ENCODE measurements at places on chromosomes 1 and 21.

DNA sequence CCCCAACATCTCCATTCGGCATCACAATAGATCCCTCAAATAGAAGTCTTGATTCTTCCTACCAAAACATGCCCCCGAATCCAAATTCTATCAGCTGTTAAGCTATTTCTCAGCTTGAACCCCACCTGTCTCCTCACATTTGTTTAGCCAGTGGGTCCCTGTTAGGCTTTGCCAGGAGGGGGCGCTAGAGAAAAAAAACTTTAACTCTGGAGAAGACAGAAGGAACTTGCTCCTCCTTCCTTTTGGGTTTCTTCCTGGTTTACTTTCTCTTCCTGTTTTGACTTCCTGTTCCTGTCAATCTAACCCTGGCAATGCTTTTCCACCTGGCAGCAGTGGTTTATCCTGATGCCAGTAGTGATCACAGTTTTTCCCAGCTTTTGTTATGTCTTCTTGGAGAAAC lies 95.6 kb upstream of the KCNK1 start:
- DNase-seq, result no peak

- peak; percentile 94 for DNase-seq
Observed at GRCh38 chr1:162696286-162696862, 64.1 kb downstream of the DDR2 start.

GRCh38 chr1:92029241-92029922 lies 403 bp upstream of the EPHX4 start:
- DNase-seq, result no peak

DNA sequence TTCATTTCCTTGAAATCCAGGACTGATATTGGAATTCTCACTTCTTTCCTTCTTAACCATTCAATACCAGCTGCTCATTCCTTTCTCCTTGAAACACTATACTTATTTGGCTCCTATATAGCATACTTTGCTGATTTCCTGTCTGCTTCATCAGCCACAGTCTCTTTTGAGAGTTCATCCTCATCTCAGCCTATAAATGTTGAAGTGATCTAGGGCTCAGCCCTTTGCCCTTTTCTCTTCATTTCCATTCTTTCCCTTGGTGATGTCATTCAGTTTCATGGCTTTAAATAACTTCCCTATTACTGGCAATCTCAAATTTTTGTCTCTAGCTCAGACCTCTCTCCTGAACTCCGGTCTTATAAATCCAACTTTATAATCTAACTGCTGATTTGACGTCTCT lies 24.1 kb upstream of the RABGAP1L start:
- DNase-seq, result no peak

GRCh38 chr1:155085504-155086127 lies 7.0 kb downstream of the EFNA3 start:
- peak; percentile 66 for DNase-seq

- DNase-seq, result peak; percentile 51
Observed at GRCh38 chr1:24216276-24217074, 29.4 kb upstream of the IFNLR1 start.

- no peak for DNase-seq
Observed at GRCh38 chr1:118185084-118185832, at the start of gene SPAG17. Gene SPAG17 (minus strand): TSS chr1:118185228. CDS start chr1:118185157, 71 bp downstream.

GRCh38 chr21:34519016-34519415 lies 7.0 kb upstream of the KCNE1 start:
- peak; percentile 90 for DNase-seq

- DNase-seq, result no peak
Observed at GRCh38 chr1:50373532-50373931, 49.7 kb downstream of the DMRTA2 start.

DNA sequence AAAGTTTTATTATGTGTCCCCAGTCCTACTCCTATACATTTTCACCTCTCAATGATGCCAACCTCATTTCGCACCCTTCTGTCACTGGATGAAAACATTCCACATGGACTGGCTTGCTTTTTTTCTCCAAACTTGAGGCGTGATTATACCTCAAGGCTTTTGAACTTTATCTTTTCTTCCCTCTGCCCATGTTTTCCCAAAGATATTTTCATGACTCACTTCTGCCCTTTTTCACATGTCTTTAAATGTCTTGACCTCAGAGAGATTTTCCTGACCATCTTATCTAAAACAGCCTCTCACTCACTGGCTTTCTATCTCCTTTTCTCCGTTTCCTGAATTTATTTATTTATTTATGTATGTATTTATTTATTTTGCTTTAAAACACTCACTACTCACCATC lies 659.0 kb downstream of the PTPRC start:
- DNase-seq, result no peak

- DNase-seq, result no peak
Observed at GRCh38 chr1:154418923-154419619, 13.9 kb downstream of the IL6R start.

DNA sequence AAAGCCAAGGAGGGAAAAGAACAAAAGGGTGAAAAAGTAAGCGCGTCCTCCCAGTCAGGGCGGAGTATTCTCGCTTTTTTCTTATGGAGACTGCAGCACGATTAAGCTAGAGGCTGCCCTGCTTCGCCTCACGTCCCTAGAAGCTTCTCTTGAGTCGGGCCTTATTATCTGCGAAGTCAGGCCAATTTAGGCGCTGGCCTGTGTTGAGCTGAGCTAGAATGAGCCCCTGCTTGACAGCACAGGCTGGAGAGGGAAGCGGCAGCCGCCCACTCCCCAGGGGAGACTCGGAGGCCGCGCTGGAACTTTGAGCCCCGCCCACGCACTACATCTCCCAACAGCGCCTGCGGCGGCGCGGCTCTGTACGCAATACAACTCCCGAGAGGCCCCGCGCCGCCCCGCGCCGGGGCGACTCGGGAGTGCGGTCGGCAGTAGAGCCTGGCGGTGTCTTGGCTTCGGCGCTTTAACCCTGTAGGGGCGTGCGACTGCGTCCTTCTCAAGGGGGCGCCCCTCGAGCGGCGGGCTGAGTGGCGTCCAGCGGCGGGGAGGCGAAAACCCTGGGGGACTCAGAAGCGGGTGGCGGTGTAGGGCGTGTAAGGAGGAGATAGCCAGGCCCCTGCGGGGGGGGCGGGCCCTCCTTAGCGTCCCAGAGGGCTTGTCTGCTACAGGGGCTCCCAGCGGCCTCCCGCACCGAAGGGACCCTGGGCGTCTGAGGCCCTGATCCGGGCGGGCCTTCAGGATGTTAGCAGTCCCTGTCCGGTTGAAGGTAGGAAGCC lies 888 bp downstream of the ZNF436 start:
- peak; percentile 55 for DNase-seq

DNA sequence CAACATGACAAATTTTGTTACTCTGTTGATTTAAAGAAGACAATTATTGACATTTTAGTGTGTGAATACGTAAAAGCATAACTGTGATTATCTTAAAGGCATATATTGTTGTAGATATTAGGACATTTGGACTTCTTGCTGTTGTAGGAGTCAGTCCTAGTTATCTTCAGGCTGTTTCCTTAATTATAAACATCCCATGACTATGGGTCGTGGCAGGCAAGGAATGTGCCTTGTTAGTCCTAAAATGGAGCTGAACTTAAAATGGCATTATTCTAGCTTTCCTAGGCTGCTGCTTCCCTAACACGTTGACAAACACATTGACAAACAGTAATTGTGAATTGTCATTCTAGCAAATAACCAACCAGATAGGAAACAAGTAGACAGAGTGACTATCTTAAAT lies 4.4 kb upstream of the MPZL1 start:
- DNase-seq, result no peak

DNA sequence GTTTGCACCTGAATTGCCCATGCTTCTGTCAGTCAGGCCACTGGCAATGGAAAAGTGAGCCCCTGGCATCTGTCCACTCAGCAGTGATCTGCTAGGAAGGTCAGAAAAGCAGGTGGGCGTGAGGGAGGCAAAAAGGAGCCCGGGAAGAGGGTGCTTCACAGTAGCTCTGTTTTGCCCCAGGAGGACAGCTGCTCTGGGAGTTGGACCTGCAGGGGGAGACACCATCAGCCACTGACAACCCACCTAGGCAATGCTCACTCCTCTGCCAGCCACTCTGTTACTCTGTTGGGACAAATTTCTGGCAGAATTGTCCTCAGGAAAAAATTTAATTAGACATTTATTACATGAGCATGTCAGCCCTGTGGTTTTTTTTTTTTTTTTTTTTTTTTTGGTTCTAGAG lies 146.4 kb downstream of the LRIG2 start:
- DNase-seq, result no peak

DNA sequence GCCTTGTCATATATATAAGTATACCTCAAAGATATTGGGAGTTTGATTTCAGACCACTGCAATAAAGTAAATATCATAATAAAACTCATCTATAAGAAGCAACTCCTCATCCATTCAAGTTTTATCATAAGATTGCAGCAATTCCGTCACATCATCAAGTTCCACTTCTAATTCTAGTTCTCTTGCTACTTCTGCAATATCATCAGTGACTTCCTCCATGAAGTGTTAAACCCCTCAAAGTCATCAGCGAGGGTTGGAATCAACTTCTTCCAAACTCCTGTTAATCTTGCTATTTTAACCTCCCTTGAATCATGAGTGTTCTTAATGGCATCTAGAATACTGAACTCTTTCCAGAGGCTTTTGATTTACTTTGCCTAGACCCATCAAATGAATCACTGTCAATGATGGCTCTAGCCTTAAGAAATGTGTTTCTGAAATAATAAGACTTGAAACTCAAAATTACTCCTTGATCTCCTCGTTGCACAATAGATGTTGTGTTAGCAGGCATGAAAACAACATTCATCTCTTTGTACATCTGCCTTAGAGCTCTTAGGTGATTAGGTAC lies 88.3 kb downstream of the RPE65 start:
- DNase-seq, result no peak

DNA sequence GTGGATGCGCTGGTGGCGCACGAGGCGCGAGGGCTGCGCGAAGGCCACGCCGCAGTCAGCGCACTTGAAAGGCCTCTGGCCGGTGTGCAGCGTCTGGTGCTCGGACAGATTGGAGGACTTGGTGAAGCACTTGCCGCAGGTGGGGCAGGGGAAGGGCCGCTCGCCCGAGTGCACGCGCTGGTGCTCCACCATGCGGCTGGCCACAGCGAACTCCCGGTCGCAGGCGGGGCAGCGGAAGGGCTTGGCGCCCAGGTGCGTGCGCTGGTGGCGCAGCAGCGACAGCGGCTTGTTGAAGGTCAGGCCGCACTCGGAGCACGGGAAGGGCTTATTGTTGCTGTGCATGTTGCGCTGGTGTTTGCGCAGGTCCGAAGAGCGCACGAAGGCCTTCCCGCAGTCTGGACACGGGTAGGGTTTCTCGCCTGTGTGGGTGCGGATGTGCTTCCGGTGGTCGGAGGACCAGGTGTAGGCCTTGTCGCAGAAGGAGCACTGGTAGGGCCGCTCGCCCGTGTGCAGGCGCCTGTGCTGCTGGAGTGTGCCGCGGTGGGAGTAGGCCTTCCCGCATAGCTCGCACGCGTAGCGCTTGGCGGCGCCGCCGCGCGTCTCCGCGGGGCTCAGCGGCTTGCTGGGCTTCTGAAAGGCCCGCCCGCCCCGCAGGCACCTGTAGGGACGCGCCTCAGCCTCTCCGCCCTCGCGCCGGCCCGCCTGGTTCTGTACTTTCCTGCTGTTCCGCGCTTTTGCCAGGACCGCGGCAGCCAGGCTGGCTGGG lies 4.7 kb downstream of the ZNF648 start:
- no peak for DNase-seq

DNA sequence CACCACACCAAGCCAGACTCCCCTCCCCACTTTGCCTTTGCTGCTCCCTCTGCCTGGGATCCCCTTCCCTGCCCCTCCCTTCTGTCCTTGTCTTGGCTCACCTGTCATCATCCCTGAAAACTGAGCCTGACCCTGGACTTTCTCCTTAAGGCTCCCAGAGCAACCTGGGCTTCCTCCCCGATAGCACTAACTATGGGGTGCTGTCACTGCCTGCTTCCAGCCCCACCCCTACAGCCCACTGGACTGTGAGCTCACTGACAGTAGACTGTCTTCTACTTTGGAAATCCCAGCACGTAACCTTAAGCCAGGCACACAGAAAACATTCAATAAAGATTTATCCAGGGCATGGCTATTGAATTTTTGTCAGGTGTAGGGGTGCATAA lies 9.5 kb upstream of the CSF1 start:
- DNase-seq, result no peak

GRCh38 chr1:172398970-172399755 lies 21.3 kb upstream of the C1orf105 start:
- peak; percentile 71 for DNase-seq

DNA sequence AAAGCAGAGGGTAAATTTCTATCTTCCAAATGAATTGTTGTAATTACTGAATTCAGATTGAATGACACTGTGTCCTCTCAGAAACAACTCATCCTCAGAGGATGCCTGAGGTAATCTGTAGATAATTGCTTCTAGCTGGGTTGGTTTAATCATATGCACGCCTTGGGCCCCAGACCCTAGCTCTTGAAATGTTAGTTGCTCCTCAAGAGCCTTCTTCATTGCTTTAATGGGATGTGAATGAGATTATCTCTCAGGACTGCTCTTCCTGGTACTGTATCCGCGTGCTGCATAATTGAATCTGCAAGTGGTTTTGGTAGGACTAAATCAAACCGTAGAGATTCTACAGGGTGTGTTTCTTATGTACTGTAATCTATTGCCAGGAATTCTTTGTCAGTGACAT lies 569.3 kb upstream of the NEGR1 start:
- DNase-seq, result no peak

GRCh38 chr1:111202366-111202706 lies 1.9 kb upstream of the DENND2D start:
- peak; percentile 68 for DNase-seq

GRCh38 chr1:93177991-93178390 lies 2.2 kb downstream of the TMED5 start:
- DNase-seq, result no peak

DNA sequence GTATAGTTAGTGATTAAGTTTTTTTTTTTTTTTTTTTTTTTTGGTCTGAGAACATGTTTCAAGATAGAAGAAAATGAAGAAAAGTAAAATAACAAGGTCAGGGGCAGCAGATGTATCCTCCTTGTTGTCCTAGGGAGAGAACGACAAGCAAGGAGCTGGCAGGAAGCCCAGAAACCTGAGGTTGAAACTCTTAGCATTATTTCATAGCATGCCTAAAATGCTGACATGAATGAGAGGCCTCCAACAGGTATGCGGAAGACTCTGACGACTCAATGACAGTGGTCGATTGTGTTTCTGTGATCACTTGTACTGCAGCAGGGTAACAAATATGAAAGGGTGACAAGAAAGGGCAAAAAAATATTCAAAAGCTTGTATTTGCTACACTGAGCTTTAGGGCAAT lies 415.9 kb downstream of the PLA2G4A start:
- peak; percentile 5 for DNase-seq

GRCh38 chr1:162168261-162168660 lies 98.8 kb downstream of the NOS1AP start:
- peak; percentile 90 for DNase-seq

- no peak for DNase-seq
Observed at GRCh38 chr1:245288796-245289195, 134.0 kb downstream of the KIF26B start.

DNA sequence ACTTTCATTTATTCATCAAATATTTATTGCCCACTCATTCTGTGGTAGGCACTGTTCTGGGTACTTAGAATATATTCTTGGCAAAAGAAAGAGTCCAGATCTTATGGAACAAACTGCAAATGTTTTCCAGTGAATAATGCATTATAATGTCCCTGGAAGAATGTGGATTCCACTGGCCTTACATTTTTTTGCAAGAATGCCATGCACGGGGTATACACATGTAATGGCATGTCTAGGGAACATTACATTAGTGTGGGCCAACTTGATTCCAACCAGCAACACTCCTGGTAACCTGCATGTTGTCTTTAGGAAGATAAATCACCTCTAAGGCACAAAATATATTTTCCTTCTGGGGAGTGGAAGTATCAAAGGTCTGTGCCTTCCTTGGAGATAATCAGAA lies 33.0 kb upstream of the IFI44L start:
- no peak for DNase-seq

Measured in T47D (cell line).